ENCODE measurements at places on chromosomes 4 and X. TPM values are rescaled to one million over a fixed set of nuclear protein-coding genes. Genes with fewer than 3 reads are reported as not detected.

CFAP299 gene
- not detected for total RNA-seq

MAGIX gene
- 18.9 TPM for total RNA-seq

GRCh38 chr4:94979621-94980020 is 221.9 kb downstream of the BMPR1B start:
- no peak for DNase-seq

- DNase-seq = no peak
Measured at GRCh38 chr4:83011689-83012199, 1.1 kb upstream of the LIN54 start.

Measured in right atrium auricular region (tissue), 2 donors.